ENCODE measurements at places on chromosomes 16 and 17. TPM values are rescaled to one million over a fixed set of nuclear protein-coding genes. Genes with fewer than 3 reads are reported as not detected.
A peak's percentile ranks its signal among the peaks of the same experiment; 100 is the strongest.

DNA sequence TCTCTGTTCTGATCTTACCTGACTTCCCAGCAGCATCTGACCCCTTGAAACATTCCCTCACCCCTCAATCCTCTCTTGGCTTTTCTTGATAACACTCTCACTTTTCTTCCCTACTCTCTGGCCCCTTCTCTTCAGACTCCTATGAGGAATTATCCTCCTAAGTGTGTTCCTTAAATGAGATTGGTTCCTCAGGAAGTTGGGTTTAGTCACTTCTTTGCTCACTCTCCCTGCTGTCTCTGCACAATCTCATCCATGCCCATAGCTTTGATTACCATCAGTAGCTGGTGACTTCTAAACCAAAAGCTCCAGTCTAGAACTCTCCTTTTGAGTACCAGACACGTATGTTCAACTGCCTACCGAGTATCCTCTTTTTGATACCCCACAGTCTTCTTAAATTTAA, 13.0 kb downstream of the MED24 start:
- no peak for DNase-seq

GRCh38 chr16:88688013-88688778, 1.9 kb upstream of the SNAI3 start:
- peak; percentile 47 for DNase-seq

DNA sequence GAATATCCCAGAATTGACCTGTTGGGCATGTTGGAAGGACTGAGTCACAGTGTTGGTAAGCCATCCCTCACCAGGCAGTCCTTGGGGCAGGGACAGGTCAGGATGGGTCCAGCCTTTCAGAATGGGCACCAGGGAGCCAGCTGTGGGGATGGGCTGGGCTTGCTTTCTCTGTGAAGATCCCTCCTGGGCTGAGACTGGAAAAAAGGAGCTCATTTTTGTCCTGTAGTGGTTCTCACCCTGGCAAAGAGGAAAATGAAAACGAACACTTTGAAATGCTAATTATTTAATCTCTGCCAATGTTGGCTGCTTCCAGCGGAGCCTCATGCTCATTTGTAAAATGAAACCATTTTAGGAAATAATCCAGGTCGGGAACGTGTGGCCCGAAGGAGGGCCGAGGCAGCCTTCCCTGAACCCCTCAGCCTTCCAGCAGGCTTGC, 237.5 kb upstream of the SALL1 start:
- no peak for DNase-seq

The CRAMP1 gene
- total RNA-seq, result 8.4 TPM

GRCh38 chr17:70256751-70257150, 87.4 kb downstream of the KCNJ2 start:
- DNase-seq, result no peak

GRCh38 chr17:40417258-40417608, 463 bp downstream of the TOP2A start:
- DNase-seq, result no peak

The EXOC3L1 gene
- total RNA-seq, result 0.99 TPM

DNA sequence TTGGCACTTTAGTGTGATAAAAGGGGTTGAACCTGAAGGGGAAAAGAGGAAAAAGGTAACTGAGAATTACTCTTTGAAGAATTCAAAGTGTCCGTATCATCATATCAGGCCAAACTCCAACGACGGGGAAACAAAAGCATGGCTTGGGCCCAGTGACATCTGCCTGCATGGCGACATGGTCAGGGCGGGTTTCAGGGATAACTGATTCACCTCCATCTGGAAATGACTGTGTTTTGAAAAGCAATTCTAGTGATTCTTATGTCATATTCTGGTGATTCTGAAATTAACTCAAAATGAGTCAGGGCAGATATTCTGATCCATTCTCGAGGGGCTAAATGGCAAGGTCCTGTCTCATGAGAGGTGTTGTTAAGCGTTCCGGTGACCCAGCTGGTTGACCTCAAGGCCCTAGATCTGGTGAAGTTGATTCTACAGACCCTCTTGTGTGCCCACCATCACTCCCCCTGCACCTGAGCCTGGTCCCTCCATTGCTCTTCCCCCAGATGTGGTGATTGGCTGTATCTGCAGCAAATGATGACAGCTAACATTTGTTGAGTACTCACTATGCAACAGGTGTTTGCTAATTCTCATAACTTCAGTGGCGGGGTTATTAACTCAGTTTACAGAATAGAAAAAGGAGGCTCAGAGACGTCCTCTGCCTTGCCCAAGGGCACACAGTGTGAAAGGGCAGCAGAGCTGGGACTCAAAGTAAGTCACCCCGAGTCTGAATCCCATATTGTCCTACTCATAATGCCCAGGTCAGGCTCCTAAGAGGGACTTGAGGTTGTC, 251.8 kb downstream of the MAF start:
- no peak for DNase-seq

- peak; percentile 84 for DNase-seq
Measured at GRCh38 chr16:10729104-10730048, 14.3 kb upstream of the NUBP1 start.

GRCh38 chr17:18968945-18969887, 17.3 kb downstream of the SLC5A10 start:
- DNase-seq, result no peak

The NLRC3 gene
- total RNA-seq, result not detected

The ELP5 gene
- 81.8 TPM for total RNA-seq

DNA sequence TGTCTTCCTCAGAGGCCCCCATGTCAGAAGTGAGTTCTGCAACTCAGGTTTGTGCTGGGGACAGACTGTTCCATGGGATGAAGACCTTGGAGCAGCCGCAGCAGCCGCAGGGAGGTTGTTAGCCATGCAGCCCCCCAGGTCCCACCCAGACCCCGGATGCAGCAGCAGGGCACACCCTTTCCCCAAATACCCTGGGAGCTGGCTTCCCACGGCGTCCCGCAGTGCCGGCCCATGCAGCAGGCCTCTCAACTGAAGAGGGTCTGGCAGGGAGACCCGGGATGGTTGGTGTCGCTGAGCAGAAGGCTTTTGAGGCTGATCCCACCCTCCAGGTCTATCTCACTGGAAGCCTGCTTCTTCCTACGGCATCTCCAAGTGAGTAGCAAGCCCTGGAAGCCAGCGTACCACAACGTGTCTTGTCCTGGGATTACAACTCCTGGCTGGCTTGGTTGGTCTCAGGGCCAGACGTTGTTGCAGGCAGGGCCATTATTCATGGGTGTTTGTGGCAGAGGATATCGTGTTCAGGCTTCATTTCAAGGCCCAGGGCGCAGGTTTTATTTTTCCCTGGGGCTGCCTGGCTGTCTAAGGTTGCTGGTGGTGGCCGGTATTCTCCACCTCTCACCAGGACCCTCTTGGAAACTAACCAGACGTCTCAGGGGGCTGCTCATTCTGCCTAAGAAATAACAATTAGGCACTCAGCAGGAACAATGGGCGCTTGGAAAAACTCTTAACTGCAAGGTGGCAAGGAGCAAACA, 223.2 kb downstream of the C16orf95 start:
- DNase-seq, result no peak

The KCNJ16 gene
- not detected for total RNA-seq

The GNG13 gene
- total RNA-seq, result not detected

DNA sequence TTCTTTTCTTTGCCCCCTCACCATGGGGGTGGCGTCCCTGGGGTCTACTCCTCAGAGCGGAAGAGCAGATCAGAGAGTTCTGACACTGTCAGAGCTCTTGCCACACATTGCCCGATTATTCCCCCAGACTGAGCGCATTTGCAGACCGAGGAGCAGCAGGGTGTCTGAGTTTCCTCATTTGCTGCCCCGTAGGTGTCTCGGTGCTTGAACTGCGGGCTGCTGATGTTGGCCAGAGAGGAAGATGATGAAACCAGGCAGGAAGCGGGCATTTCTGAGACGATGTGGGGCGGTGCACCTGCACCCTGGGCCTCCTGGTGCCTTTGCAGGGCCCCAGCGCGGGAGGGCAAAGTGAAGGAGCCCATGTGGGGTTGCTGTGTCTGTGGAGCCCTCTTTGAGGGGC, 55.2 kb downstream of the ARSG start:
- DNase-seq, result no peak

The CCL8 gene
- total RNA-seq, result not detected

- no peak for DNase-seq
Measured at GRCh38 chr17:8360260-8360659, 16.2 kb downstream of the KRABD2 start.

- DNase-seq, result no peak
Measured at GRCh38 chr16:54579106-54579728, 292.6 kb upstream of the IRX3 start.

The RCVRN gene
- total RNA-seq, result not detected

Measured in myocyte (in vitro differentiated cells).